ENCODE measurements at places on chromosomes 11 and 22.
A peak's percentile ranks its signal among the peaks of the same experiment; 100 is the strongest.

DNA sequence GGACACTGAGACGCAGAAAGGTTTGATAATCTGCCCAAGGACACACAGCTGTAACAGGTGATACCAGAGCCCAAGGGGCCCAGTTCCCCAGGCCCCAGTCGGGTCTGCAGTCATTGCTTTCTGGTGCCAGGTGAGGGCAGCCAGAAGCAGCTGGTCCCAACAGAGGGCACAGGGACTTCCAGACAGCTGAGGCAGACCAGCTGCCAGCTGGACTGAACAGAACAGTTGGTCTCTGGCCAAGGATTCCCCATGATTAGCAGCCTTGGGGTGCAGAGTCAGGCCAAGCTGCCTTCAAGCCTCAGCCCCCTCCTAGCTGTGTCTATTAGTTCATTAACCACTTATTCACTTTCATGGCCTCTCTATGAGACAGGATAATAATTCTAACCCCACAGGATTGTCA, 105.6 kb downstream of the RRAS2 start:
- DNase-seq: no peak

DNA sequence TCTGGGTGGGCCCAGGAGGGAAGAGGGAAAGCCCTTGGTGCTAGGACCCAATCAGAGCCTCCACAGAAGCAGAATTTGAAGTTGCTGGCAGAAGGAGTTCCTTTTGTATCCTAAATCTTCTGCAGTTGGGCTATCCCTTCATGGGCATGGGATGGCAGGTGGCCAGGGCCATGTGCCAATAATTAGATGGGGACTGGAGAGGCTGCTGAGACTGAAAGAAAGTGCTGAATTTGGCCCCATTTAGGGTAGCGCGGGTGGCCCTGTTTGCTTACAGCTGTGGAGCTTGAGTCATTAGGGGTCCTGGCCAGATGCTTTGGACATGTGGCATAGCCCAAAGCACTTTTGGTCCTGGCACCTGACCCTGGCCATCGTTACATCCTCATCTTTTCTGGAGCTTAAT, 27.1 kb downstream of the PARVA start:
- no peak for DNase-seq

GRCh38 chr11:127950162-127950561, 637.2 kb downstream of the ETS1 start:
- no peak for DNase-seq

DNA sequence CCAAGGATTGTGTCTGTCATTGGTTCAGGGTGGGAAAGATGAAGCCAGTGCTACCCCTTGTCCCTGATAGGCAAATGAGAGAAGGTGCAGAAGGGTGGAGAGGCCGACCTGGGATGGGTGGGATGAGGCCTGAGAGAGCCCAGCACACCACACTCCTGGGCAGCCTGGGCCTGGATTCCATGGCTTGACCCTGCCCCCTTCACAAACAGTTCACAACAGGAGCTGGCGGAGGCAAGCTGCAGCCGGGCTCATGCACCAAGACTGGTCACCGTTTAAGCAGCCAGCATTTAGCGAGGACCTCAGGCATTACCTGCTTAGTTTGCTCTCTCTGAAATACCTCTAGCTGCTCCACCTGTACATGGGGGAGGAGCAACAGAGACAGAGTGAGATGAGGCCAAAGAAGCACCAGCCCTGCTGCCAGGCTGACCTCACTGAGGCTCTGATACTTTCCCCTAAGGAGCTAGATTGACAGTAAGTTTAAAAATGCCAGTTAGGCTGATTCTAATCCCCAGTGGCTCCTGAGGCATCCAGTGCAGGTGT, 13.5 kb downstream of the IL18BP start:
- DNase-seq: no peak

GRCh38 chr22:41914611-41915034, 251 bp downstream of the SHISA8 start:
- DNase-seq: no peak

DNA sequence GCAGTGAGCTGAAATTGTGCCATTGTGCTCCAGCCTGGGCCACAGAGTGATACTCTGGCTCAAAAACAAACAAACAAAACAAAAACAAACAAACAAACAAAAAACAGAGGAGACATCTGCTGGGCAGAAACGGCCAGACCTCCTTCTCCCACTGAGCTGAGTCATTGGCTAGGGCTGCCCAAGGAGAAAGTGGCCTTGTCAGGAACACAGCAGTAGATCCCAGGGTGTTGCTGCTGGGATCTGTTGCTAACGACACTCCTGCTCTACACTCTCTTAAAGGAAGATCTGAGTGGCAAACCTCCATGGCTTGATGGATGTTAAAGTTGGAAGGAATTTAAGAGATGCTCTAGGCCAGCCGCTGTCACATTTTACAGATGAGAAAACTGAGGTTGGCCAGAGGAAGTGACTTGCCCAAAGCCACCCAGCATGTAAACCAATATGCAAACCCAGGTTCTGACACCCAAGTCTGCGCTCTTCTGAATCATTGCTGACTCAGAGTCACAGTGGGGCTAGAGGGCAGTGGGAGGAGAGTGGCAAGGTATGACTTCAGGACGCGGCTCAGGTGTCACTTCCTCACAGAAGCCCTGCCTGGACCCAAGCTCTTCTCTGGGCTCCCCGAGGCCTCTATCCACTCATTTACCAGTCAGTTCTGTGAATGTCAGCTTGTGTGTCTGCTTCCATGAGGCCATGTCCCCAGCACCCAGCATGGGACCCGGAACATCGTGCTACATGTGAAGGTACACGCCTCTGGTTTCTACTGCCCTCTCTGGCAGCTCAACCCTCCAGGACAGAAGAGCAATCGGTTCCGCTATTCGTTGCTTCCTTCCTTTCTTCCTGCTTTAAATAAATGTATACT, 11.3 kb upstream of the GDPD5 start:
- DNase-seq: peak; percentile 98
